ENCODE measurements at places on chromosomes 16 and 17.

GRCh38 chr16:4098501-4098900 is 17.7 kb downstream of the ADCY9 start:
- no peak for DNase-seq

DNA sequence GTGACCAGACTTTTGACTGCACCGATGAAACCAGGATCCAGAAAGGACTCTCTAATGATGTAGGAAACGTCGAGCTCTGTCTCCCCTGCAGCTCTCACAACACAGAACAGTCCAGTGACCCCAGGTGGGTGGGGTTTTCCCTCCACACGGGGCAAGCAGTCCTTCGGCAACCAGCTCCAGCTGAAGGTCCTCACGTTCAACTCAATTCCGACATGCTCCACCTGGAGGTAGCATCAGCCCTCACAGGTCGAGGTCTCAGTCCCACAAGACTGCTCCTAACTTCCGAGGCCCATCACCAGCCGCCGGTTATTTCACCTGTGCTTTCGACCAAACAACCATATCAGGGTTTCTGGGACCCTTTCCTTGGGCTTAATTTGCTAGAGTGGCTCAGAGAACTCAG is 28.2 kb downstream of the ITGAE start:
- DNase-seq: no peak

DNA sequence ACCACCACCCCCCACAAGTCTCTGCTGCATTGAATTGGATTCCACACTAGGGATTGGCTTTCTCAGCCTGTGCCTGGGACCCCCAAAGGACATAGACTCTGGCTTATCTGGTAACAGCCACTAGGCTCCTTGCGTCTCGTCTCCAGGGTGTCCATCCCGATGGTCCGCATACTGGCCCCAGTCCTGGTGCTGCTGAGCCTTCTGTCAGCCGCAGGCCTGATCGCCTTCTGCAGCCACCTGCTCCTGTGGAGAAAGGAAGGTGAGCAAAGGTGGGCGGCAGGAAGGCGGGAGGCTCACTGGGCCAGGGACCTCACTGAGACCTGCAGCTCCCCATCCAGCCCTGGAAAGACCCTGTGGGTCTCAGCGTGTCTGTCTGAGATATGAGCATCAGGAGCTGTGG is 8.1 kb downstream of the CD300LG start:
- no peak for DNase-seq

- no peak for DNase-seq
Observed at GRCh38 chr17:28865946-28866752, 11.3 kb downstream of the ERAL1 start.

Data from SIG-M5 (cell line).